Amniotic stem cell (primary cell): ENCODE measurements at places on chromosomes 5 and 9.

DNA sequence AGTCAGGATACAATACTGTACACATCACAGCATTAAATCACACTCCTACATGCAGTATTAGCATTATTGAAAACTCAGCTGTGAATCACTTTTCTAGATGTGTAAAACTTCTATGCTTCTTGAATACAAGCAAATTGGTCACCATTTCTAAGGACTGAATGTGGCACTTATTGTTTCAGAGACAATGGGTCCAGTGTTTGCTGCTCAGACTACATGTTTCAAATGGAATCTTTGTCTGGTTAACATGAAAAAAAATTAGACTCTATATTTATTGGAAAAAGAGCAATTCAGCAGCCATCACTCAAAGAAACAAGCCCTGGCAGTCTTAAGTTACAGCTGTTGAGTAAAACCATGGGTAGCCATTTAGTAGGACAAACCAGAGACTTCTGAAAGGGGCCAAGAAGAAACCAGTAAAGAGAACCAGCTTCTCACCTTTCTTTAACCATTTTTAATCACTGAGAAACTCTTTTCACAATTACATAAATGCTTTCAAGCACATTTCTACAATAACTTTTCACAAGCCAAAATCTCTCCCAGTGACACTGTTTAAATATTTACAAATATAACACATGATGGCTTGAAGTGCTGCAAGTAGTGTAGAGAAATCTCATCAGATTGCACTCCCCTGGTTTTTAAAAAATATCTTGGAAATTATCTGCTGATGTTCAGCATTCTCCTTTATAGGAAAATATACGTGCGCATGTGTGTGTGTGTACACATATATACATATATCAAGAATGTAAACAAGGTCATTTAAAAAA, 35.2 kb downstream of the OR2K2 start:
- DNase-seq: no peak

DNA sequence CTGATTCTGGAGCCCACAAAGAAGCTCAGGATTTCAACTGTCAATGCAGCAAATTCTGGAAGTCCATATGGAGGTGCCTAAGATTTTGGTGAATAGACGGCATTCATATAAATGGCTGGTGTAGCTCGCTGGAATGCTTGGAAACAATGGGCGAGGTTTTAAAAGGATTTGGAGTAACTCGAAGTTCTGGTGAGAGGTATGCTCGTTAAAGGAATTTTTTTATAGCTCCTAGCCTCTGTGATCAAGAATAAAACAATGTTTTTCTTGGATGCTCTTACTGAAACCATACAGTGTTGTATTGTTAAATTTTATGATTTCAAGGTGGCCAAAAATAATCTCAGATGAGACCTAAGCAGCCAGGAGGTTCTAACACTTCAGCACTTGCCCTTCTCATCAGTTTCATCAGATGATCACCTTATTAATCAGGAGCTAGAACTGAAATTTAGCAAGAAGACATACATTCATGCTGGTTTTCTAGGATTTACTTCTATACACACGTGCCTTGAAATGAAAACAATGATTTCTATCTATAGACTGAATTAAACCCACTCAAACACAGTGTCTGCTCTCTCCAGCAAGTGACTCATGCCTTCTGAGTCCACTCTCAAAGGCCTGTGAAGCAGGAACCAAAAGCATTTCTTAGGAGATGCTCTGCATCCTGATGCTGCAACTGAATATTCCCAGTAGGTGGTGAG, 79.2 kb downstream of the OTULIN start:
- DNase-seq: peak; percentile 11

DNA sequence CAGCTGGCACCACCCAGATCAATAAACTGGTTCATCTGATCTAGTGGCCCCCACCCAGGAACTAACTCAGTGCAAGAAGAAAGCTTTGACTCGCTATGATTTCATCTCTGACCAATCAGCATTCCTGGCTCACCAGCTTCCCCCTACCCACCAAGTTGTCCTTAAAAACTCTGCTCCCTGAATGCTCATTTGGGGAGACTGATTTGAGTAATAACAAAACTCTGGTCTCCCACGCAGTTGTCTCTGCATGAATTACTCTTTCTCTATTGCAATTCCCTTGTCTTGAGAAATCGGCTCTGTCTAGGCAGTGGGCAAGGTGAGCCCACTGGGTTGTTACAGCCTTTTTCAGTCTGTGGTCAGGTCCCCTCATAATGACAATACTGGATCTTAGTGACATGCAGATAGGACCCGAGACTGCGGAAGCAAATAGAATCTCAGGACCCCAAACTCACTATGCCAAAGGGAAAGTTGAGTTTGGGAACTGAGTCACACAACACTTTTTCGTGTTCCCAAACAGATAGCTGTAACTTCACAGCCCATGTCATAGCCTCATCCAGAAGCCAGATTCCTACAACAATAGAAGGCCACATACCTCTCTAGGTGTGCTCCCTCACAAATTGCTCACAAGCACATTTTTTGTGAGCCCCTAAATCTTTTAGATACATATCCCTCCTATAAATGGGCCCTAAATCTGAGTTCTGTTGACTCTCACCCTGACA, 175.2 kb upstream of the RAI14 start:
- no peak for DNase-seq

DNA sequence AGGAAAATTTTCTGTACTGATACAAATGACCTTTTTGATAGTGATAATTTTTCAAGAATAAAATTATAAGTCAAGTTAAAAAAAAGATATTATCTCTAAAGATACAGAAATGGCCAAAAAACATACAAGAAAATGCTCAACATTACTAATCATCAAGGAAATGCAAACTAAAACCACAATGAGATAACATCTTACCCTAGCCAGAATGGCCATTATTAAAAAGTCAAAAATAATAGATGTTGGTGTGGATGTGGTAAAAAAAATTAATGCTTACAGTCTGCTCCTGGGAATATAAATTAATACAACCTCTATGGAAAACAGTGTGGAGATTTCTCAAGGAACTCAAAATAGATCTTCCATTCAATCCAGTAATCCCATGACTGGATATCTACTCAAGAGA, 22.9 kb upstream of the PTGER4 start:
- no peak for DNase-seq

DNA sequence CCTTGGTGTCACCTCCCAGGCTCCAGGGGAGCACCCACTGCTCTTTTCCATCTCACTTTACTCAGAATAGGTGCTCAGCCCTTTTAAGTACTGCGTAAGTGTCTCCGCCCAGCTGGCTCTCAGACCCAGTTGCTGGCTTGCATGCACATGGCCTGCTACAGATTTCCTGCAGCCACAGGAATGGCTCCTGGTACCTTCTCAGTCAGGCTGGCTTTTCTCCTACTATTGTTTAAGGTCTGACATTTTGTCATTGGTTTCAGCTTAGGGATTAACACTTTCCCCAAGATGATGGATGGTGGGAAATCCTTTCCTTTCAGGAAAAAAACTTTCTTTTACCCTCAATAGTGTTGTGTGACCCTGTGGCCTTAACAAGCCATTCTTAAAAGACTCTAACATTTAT, 1652.3 kb upstream of the WWC1 start:
- no peak for DNase-seq

- no peak for DNase-seq
Observed at GRCh38 chr5:67998709-67999261, 216.8 kb upstream of the PIK3R1 start.

- DNase-seq: no peak
Observed at GRCh38 chr9:133306242-133307204, 29.5 kb downstream of the SURF6 start.

GRCh38 chr5:171080186-171080938, 218.5 kb downstream of the RANBP17 start:
- no peak for DNase-seq

DNA sequence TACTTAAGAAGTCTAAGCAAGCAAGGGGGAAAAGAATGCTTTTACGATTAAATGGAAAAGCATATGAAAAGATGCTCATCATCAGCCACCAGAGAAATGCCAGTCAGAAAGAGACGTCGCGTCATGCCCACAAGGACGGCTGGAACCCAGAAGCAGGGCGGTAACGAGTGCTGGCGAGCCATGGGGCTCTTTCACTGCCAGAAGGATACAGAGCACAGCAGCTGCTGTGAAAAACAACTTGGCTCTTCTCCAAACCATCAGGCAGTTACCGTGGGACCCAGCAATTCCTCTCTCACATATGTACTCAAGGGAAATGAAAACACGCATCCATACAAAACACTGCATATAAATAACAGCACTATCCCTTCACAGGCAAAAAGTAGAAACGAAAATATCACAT, 95.5 kb downstream of the CAMSAP1 start:
- no peak for DNase-seq

- no peak for DNase-seq
Observed at GRCh38 chr5:108997720-108998119, 250.0 kb downstream of the FER start.

DNA sequence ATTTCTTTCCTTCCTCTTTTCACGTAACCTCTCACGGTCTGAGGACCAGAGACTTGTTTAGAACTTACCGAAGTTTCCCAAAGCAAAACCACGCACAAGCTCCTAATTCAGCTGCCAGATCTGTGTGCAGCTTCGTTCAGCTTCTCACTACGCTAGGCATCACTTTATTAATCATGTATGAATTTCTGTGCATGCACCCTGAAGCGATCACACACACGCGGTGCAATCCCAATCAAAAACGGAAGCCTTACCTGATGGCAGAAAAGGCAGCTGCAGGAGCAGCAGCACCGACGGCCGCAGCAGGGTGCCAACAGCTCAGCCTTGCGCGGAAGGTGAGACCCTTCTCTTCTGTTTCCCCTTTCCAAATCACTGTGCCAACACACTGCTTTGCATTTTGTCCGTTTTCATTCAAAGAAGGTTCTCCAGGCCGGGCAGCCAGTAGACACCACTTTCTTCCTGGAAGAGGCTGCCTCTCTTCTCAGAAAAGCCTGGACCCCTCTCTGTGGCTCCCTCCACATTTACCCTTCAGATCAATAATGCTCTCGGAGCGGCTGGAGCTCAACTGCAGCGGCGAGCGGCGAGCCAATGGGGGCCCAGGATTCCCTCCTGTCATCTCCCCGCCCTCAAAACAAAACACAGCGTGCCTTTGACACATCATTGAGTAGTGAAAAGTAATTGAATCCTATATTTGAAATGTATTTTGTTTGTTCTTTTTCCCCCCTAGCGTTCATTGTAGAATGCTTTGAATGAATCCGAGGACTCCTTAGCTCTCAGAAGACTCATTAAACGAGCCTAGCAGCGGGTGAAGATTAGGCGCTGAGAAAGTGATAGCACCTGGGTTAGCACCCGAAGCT, at the start of gene CDH12:
TSS of gene CDH12 (minus strand) at position 538 of the 854 bp plus-strand sequence.
- DNase-seq: no peak

DNA sequence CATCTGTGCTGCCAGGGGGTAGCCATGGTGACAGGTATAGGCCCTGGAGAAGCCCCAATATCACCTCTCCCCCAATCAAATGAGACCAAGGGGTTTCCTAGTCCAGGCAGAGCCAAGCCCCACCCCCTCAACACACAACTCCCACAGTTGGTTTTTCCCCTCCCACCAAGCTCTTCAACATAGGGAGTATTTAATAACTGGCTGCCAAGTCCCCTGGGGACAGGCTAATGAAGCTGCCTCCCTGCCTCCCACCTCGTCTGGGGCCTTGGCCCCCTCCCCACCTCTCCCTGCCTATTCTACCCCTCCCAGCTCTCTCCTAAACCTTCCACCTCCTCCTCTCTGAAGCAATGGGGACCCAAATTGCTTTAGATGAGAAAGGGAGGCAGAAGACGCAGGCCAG, 23.4 kb downstream of the CPLX2 start:
- no peak for DNase-seq

DNA sequence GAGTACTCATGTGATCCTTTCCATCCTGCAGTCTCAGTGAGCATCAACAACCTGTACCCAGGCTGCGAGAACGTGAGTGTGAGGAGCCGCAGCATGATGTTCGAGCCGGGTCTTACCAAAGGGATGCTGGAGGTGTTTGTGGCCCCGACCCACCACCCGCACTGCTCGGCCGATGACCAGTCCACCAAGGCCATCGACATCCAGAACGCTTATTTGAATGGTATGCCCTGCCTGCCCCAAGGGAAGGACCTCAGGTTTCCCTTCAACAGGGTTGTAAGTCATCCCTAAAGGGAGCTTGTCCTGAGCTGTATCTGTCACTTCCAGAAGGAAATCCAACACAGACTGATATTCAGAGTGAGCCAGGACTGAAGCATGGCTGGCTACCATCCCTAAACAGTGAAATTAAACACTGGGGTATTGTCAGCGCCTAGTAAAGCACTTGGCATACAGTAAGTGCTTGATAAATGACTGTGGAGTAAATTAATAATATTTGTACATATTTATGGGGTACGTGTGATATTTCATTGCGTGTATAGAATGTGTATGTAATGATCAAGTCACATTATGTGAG, 39.3 kb upstream of the CTSL start:
- DNase-seq: no peak

- no peak for DNase-seq
Observed at GRCh38 chr5:147874910-147875367, 3.6 kb upstream of the SCGB3A2 start.

- no peak for DNase-seq
Observed at GRCh38 chr5:55411876-55412275, 104.1 kb downstream of the MTREX start.

GRCh38 chr5:147575598-147575997, 65.7 kb upstream of the DPYSL3 start:
- no peak for DNase-seq

DNA sequence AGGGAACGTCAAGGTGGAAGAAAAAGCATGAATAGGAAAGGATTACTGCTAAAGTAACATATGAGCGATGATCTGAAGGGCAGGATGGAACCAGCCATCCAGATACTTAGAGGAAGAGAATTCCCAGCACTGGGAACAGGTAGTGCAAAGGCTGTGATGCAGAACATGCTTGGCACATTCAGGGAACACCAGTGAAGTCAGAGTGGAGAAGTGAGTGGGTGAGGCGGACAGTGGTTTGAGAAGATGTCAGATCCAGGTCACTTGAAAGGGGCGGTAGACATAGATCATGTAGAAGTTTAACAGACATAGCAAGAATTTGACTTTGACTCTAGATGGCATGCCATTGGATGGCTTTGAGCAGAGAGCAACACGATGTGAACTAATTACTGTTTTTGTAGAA, 374.2 kb downstream of the PDE4D start:
- no peak for DNase-seq

GRCh38 chr9:109408759-109409462, 88.1 kb upstream of the EPB41L4B start:
- DNase-seq: no peak

- DNase-seq: peak; percentile 23
Observed at GRCh38 chr9:100098046-100098886, 534 bp downstream of the ERP44 start.

DNA sequence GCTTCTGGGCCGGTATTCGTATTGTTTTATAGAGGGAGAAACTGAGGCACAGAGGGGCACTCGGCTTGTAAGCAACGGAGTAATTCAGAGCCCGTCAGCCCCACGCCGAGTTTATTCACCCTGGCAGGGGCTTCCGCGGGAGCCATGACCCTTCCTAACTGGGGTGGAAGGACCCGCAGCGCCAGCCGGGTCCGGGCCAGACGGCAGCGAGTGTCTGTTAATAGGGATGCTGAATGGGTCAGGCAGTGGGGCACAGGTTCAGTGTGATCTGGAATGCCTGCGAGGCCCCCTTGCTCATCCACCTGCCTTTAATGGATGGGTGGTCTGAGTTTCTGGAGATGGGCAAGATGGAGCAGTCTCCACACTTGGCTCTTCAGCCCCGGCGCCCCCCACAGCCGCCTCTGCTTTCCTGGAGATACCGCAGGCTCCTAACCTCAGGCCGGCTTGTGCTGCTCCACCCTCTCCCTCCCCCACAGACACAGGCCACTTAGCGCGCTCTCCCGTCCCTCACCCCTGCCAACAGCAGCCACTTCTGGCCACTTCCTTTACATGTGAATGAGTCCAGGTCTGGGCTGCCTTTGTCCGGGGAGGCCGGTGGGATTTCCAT, 147.1 kb downstream of the ERCC6L2 start:
- no peak for DNase-seq
